Activated naive CD8-positive, alpha-beta T cell treated with anti-CD3 and anti-CD28 coated beads, Interleukin-2, amount 50 U/mL, for 24 hours (primary cell): ENCODE measurements at places on chromosomes 7 and 10.

GRCh38 chr7:131548371-131548770, 8.1 kb downstream of the PODXL start:
- no peak for DNase-seq

- no peak for DNase-seq
Measured at GRCh38 chr7:30162622-30163124, 27.9 kb downstream of the MTURN start.

GRCh38 chr10:77421591-77421990, 216.0 kb downstream of the KCNMA1 start:
- DNase-seq: no peak

DNA sequence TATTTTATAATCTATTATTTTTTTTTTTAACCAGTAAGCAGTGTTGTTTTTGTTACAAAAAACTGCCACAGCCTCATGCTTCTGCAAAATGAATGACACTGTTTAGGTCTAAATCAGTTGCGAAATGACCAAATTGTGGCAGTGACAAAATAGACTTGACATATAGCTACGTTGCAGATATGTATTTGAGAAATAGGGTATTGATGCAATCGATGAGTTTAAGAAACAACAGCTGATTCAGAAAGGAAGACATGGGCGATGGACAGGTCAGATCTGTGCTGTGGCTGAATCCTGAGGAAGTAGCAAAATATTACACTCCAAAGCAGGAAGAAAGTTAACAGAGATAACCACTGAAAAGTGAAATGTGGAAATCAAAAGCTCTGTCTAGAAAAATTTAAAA, 89.0 kb upstream of the STEAP4 start:
- no peak for DNase-seq
